Cerebellum (tissue), 4 donors: ENCODE measurements at places on chromosomes 1 and 21. TPM values are rescaled to one million over a fixed set of nuclear protein-coding genes. Genes with fewer than 3 reads are reported as not detected.

GRCh38 chr1:3543076-3544039 lies 68.0 kb downstream of the MEGF6 start:
- no peak for DNase-seq

- DNase-seq = no peak
Observed at GRCh38 chr21:38438462-38438893, 59.8 kb downstream of the ERG start.

- no peak for DNase-seq
Observed at GRCh38 chr21:44569861-44570517, 3.5 kb upstream of the KRTAP10-4 start.

DNA sequence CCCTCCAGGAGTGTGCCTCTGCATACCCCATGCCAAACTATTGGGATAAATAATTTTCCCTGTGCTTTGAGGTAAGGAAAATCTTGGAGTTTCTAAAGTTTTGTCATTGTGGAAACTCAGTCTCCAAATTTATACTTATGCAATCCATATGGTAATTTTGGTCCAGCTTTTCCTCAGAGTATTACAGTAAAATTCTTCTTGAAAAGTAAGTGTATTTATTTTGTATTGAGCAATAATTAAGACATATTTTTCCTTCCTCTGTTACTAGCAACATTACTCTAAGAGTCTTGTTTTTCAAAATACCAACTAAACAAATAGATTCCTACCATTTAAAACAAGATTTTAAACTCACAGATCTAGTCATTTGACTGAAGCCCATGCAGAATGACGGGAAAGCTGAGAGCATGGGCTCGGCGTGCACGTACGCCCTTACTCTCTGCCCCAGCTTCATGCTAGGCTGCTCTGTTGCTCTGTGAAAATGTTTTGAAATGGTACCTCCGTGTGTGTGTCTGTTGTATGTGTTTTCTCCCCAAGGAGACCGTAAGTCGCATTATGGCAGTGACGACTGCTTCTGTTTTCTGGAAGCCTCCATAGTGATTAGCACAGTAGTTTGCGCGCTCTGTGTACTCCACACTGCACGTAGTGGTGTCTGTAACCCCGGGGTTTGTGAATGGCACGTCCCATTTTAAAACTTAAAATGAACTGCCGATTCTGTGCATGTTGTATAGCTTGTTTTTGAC lies 165.3 kb downstream of the SDCCAG8 start:
- no peak for DNase-seq

DNA sequence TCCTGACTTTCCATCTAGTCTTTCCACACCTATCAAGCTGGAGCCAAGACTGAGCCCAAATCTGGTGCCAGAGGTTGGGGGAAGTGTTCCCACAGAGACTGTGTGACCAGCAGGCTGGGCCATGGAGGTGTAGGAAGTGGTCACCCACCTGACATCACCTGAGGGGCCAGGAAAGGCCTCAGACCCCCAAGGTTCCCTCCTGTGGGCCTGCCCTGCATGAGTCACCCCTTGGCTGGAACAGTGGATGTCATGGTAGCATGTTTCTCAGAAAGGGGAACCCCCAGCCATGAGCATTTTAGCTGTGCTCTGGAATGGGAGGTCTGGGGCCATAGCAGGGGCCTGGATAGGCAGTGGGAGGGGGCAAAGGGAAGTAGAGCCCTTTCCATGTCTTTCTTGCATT lies 5.7 kb upstream of the TNFRSF8 start:
- DNase-seq = no peak

- DNase-seq = no peak
Observed at GRCh38 chr1:220198186-220199005, 73.9 kb downstream of the RAB3GAP2 start.

- no peak for DNase-seq
Observed at GRCh38 chr1:87867626-87868025, 538.9 kb downstream of the LMO4 start.

GRCh38 chr1:153973525-153973924 lies 3.9 kb downstream of the JTB start:
- DNase-seq = no peak

DNA sequence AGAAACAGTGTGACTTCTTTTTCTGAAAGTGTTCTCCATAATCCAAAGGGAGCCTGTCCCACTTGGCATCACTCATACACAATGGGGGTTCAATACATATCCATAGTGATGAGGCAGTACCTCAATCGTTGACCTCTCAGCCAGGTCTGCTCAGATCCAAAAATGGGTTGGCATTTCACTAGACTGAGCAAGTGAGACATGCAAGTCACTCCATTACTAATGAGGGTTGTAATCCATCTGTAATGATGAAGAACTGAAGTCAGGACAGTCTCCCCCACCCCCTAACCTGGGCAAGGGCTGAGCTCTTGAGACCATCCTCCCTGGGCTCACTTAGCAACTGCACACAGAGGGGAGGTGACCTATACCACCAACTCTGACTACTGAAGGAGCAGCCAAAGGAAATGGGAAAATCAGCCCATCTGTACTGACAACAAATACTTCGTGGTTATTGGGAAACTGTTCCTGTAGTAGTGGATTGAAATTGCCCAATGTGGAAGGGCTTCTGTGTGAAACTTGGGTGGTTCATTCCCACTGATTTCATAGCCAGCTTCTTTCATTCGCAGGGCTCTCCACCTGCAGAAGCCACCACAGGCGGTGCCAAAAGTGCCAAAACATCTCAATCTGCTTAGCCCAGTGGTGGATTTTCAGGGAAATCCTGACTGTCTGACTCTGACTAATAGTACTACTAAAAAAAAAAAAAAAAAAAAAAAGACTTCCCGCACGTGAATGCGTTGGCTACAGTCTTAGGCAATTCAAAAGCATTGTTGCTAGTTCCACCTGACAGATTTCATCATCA lies 5.0 kb downstream of the NGF start:
- DNase-seq = no peak

- no peak for DNase-seq
Observed at GRCh38 chr1:230208619-230209261, 141.7 kb downstream of the GALNT2 start.

DNA sequence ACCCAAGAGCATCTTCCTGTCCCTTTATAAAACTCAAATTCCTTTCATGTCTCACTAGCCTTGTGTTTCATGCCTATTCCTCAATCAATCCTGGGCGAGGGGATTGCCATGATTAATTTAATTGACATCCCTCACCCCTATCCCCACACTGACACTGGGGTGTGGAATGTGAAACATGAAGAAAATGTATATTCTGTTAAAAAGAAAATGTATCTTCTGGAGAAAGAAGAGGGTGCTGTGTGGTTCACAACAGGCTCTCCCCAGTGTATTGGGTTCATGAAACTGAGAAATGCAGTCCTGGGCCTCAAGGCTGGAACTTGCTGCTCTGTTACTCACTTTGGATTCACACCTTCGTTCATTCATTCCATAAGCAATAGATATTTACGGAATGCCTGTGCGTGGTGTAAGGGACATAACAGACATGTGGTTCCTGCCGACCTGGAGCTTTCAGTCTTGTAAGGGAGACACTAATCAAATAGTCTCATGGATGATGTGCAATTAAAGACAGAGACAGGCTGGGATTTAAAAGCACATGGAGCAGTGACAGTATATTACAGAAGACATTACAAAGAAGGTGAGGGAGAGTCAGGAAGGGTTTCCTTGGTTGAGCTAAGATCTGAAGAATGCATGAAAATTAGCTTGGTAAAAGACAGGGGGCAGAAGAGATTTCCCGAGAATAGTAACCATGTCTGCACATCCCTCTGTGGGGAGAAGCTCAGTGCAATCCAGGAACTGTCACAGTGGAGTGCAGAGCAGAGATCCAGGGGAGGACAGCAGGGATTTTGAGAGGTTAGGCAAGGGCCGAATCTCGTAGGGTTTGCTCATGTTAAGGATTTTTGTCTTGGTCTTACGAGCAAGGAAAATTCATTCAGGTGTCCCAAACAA lies 32.1 kb downstream of the SERTAD4 start:
- DNase-seq = no peak

DNA sequence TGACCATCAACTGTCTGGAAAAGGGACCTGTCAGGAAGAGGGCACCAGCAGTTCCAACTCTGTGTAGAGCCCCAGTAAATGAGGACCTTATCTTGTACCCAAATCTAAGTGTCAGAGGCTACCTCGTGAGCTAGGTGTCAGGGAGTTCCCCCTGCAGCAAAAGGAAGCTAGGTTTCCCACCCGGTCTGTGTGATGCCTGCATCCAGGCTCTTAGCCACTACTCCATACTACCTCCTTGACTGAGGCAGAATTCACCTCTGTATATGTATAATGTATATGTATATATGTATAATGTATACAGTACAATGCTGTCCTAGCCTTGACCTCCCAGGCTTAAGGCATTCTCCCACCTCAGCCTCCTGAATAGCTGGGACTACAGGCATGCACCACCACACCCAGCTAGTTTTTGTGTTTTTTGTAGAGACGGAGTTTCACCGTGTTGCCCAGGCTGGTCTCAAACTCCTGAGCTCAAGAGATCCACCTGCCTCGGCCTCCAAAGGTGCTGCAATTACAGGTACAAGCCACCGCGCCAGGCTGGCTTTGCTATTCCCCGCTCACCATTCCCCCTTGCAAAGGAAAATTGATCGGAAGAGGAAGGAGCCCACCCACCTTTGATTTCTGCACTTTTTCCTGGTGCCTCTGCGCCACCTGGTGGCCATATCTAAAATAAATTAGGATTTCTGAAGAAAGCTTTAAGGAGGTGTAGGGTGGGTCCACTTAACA lies 15.7 kb upstream of the LUZP1 start:
- peak; percentile 38 for DNase-seq

- no peak for DNase-seq
Observed at GRCh38 chr1:151867321-151867720, 13.8 kb upstream of the THEM5 start.

DNA sequence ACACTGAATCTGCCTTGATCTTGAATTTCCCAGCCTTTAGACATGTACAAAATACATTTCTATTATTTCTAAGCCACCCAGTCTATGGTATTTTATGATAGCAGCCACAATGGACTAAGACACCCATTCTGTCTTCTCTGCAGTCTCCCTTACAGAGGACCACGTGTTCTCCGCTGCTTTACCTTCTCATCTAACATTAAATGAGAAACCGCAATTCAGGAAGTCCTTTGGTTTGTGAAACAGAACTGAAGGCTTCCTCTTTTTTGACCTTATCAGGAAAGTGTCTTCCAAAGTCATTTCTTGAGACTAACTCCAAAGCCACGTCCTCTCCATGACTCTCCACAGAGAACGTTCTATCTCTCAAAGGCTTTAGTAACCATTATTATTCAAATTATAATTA lies 560.1 kb downstream of the OMA1 start:
- no peak for DNase-seq

DNA sequence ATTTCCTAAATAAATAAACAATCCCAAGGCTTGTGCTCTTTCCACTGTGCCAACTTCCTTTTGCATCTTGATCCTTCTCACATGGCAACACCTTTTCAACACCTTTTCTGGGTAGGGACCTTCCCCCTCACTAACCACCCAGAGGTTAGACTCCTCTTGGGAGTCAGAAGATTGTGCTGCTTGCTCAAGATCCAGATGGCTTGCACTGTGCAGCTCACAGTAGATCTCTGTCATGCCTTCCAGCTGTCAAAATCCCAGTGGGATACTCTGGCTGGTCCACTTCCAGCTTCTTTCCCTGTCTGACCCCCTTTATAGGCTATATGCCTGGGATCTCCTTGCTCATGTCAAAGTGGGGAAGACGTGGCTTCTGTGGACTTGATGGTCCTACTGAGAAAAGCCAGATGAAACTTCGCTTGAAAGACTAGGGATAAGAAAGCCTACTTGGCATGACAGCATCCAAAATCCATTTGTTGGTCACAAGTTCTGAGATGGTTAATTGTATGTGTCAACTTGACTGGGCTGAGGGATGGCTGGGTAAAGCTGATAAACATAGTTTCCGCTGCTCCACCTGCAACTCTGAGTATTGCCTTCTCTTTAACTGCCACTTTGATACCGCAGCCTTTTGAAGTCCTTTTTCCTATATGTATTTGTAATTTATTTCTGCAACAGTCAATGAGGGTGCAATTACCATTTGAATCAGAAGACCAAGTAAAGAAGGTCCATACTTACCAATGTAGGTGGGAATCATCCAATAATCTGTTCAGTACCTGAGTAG lies 74.5 kb downstream of the S1PR1 start:
- DNase-seq = no peak

DNA sequence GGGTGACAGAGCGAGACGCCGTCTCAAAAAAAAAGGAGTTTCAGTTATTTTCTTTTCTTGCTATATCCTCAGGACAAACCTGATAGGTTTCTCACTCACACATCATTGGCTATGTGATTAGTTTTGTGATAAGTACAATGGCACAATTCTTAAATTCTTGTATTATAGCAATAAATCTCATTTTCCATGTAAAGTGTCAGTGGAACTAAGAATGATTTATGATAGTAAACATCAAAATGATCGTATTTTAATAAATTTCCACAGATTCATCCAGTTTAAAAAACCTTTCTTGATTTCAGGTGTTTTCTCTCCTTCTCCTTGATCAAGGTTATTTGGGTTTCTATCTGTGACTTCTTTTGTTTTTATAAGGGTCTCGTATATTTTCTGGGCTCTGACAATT lies 3.5 kb downstream of the DNAJC28 start:
- DNase-seq = no peak

- DNase-seq = no peak
Observed at GRCh38 chr1:243286409-243287122, 30.7 kb downstream of the SDCCAG8 start.

- DNase-seq = no peak
Observed at GRCh38 chr1:113943028-113943811, 14.1 kb downstream of the HIPK1 start.

GRCh38 chr1:163104385-163105099 lies 35.4 kb downstream of the RGS4 start:
- no peak for DNase-seq

GRCh38 chr1:178534137-178534868 lies 21.4 kb downstream of the TEX35 start:
- no peak for DNase-seq

DNA sequence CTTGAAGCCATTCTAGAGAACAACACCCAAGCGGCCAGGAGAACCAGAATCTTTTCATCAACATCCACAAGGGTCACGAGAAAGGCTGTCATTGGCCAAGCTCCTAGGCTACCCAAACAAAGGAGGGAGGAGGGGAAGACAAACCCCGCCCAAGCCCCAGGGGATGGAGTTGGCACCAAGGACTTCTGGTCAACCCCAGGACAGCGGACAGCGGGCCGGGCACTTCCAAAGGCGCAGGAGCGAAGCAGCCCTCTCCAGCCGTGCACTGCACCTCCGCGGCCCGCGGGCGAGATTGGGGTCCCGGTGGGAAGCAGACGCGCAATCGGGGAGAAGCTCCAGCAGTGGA lies at the start of gene CLIC6:
TSS of gene CLIC6 (plus strand) at position 192 of the 346 bp plus-strand sequence. CDS start 395 bp downstream, outside the sequence.
- no peak for DNase-seq

ZSWIM5 gene
- 25.1 TPM for total RNA-seq

TRAF3IP3 gene
- total RNA-seq = 0.27 TPM

CLCNKA gene
- not detected for total RNA-seq

ETV3L gene
- total RNA-seq = not detected

ERRFI1 gene
- 22.0 TPM for total RNA-seq

C1orf226 gene
- 3.4 TPM for total RNA-seq

CAPN8 gene
- not detected for total RNA-seq

LEPR gene
- 13.2 TPM for total RNA-seq

AKNAD1 gene
- 1.3 TPM for total RNA-seq

BSND gene
- total RNA-seq = 0.09 TPM

GCSAML gene
- 0.36 TPM for total RNA-seq

NHLH1 gene
- total RNA-seq = 14.3 TPM

PCAT6 gene
- not detected for total RNA-seq

MCOLN2 gene
- not detected for total RNA-seq

FAM72B gene
- 1.7 TPM for total RNA-seq

CRNN gene
- total RNA-seq = not detected

FCGR3B gene
- 0.36 TPM for total RNA-seq
